Neural crest cell (in vitro differentiated cells): ENCODE measurements at places on chromosomes 7 and 10. TPM values are rescaled to one million over a fixed set of nuclear protein-coding genes. Genes with fewer than 3 reads are reported as not detected.

- H3K36me3 ChIP-seq = peaks cover 20% of the 10 kb centered on the region
- no peak overlapping the region for H3K4me3 ChIP-seq
- H3K27me3 ChIP-seq = no peaks in the 10 kb centered on the region
- no peak overlapping the region for H3K27ac ChIP-seq
- no peak for DNase-seq
- peaks cover 3% of the 10 kb centered on the region for H3K4me1 ChIP-seq
Measured at GRCh38 chr7:2433713-2434550, 30.5 kb downstream of the CHST12 start.

GRCh38 chr7:132249256-132249971, 326.9 kb downstream of the PLXNA4 start:
- no peak overlapping the region for H3K27ac ChIP-seq
- no peaks in the 10 kb centered on the region for H3K36me3 ChIP-seq
- H3K27me3 ChIP-seq = no peaks in the 10 kb centered on the region
- H3K4me3 ChIP-seq = no peak overlapping the region
- H3K4me1 ChIP-seq = peaks cover 24% of the 10 kb centered on the region

GRCh38 chr10:129184196-129184595, 282.8 kb upstream of the MGMT start:
- no peaks in the 10 kb centered on the region for H3K4me1 ChIP-seq
- DNase-seq = no peak
- no peak overlapping the region for H3K4me3 ChIP-seq
- H3K36me3 ChIP-seq = no peaks in the 10 kb centered on the region

DNA sequence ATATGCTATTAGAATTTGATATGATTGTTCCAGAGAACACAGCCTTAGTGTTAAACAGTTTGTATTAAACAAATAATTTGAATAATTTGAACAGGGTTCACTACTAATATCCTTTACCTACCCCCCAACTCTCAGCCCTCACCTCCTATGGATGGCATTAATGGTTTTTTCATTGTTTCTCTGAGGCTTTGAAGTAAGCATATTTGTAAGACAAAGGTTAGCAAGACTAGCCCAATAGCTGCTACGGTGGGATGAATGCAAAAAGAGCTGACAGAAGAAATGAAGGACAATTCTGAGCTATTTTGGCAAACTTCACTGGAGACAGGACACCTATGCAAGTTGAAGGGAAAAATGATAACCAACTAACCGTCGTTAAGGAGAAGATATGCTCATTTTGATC, 61.6 kb downstream of the ARL4A start:
- no peaks in the 10 kb centered on the region for H3K27me3 ChIP-seq
- no peak overlapping the region for H3K4me3 ChIP-seq
- DNase-seq = no peak

GRCh38 chr10:90788968-90789367, 68.9 kb downstream of the HTR7 start:
- H3K27ac ChIP-seq = no peak overlapping the region
- no peak for DNase-seq
- no peaks in the 10 kb centered on the region for H3K4me1 ChIP-seq
- H3K36me3 ChIP-seq = no peaks in the 10 kb centered on the region

DNA sequence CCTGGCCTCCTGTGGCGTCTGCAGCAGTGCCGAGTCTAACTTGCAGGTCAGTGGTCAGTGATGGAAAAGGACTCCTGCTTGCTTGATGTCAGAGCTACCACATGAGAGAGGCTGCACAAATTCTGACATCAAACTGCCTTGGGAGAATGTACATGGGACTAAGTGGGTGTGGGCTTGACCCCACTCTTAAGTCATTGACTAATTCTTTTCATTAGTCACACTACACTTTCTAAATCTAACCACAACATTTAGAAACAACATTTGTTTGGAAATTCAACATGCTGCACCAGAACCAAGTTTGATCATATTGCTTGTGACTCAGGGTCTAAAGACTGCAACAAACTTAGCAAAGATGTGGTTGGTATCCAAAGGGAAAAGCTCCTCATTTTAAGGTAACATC, 24.4 kb upstream of the CDC14C start:
- H3K4me1 ChIP-seq = no peaks in the 10 kb centered on the region
- no peaks in the 10 kb centered on the region for H3K27me3 ChIP-seq
- no peak overlapping the region for H3K4me3 ChIP-seq
- DNase-seq = no peak

GRCh38 chr10:127939786-127940330, 33.0 kb downstream of the PTPRE start:
- no peak overlapping the region for H3K27ac ChIP-seq
- no peak for DNase-seq
- no peaks in the 10 kb centered on the region for H3K27me3 ChIP-seq
- H3K4me3 ChIP-seq = no peak overlapping the region
- no peaks in the 10 kb centered on the region for H3K36me3 ChIP-seq
- H3K4me1 ChIP-seq = peaks cover 36% of the 10 kb centered on the region

GRCh38 chr10:69092959-69093850, 5.3 kb downstream of the SRGN start:
- no peak overlapping the region for H3K4me3 ChIP-seq
- H3K27ac ChIP-seq = no peak overlapping the region
- DNase-seq = peak; percentile 73
- H3K4me1 ChIP-seq = no peaks in the 10 kb centered on the region

GRCh38 chr7:128020159-128020558, 11.1 kb downstream of the LRRC4 start:
- H3K27ac ChIP-seq = no peak overlapping the region
- H3K27me3 ChIP-seq = no peaks in the 10 kb centered on the region
- peaks cover 12% of the 10 kb centered on the region for H3K36me3 ChIP-seq
- DNase-seq = no peak
- H3K4me3 ChIP-seq = no peak overlapping the region
- peaks cover 49% of the 10 kb centered on the region for H3K4me1 ChIP-seq

DNA sequence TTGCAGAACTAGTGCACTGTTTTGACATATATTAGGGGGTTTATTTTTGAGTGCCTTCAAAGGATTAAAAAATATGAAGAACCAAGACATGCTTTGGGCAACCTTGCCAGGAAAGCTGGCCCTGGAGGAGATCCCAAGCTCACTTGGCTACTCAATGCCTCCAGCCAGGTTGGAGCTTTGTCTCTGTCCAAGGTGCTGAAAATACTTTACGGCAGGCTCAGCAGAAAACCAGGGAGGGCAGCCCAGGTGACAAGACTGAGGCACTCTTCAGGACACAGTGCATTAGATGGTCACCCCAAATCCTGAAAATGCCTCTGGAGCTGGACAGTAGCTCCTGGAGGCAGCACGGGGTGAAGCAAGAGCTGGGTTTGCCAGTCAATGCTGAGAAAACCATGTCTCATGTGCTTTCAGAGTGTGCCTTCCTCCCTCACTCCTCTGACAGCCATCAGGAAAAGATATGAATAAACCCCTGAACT, 5.8 kb upstream of the KCNH2 start:
- H3K36me3 ChIP-seq = no peaks in the 10 kb centered on the region
- peaks cover 41% of the 10 kb centered on the region for H3K27me3 ChIP-seq
- H3K27ac ChIP-seq = no peak overlapping the region
- H3K4me3 ChIP-seq = no peak overlapping the region
- H3K4me1 ChIP-seq = peaks cover 25% of the 10 kb centered on the region

- no peak for DNase-seq
- no peak overlapping the region for H3K4me3 ChIP-seq
- H3K4me1 ChIP-seq = no peaks in the 10 kb centered on the region
Measured at GRCh38 chr7:24036033-24036412, 248.0 kb upstream of the NPY start.

GRCh38 chr7:66150471-66150870, 35.8 kb downstream of the CRCP start:
- H3K4me3 ChIP-seq = no peak overlapping the region
- DNase-seq = no peak
- peaks cover 10% of the 10 kb centered on the region for H3K4me1 ChIP-seq
- H3K27me3 ChIP-seq = no peaks in the 10 kb centered on the region

GRCh38 chr7:19899529-19899928, 126.1 kb upstream of the TMEM196 start:
- no peaks in the 10 kb centered on the region for H3K27me3 ChIP-seq
- H3K27ac ChIP-seq = no peak overlapping the region
- no peak overlapping the region for H3K4me3 ChIP-seq
- H3K36me3 ChIP-seq = peaks cover 3% of the 10 kb centered on the region
- no peak for DNase-seq
- H3K4me1 ChIP-seq = no peaks in the 10 kb centered on the region

- peaks cover 20% of the 10 kb centered on the region for H3K4me1 ChIP-seq
- no peak overlapping the region for H3K27ac ChIP-seq
- DNase-seq = no peak
Measured at GRCh38 chr7:55172881-55173609, 154.2 kb downstream of the EGFR start.

DNA sequence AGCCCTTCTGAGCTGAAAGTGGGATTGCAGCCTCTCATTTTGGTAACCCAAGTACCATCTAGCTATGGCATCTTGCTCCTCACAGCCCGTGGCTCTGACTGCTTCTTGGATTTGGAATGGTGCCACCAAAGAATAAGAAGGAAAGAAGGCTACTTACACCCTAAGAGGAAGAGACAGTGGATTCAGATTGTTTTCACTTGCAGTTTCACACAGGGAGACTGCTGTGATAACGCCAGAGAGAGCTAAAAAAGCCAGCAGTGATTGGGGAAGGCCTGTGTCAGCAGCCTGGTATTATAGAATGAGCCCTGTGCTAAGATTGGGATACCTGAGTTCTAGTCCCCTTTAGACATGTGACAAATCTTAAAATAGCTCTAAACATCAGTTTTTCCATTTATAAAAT, 3.6 kb upstream of the LRRC4 start:
- no peaks in the 10 kb centered on the region for H3K36me3 ChIP-seq
- H3K4me3 ChIP-seq = peak overlapping the region; percentile 91
- H3K27me3 ChIP-seq = no peaks in the 10 kb centered on the region

- H3K4me3 ChIP-seq = peak overlapping the region; percentile 91
- no peak for DNase-seq
- peaks cover 58% of the 10 kb centered on the region for H3K4me1 ChIP-seq
- H3K27me3 ChIP-seq = no peaks in the 10 kb centered on the region
- peak overlapping the region; percentile 98 for H3K27ac ChIP-seq
- no peaks in the 10 kb centered on the region for H3K36me3 ChIP-seq
Measured at GRCh38 chr10:24209432-24209771, 464 bp downstream of the KIAA1217 start.

DNA sequence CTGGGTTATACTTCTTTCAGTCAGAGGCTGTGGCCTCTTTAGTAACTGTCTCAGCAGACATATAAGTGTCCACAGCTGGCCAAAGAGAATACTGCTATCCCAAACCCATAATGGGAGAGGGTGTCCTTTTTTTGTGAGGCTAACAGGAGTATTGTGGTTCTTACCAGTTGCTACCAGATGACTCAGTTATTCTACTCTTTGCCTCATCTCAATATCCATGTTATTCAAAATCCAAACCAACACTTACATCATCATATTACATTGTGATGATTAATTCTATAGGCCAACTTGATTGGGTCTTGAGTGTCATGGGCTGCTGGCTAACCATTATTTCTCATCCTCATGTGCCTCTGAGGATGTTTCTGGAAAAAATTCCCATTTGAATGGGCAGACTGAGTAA, 120.9 kb downstream of the TMEM168 start:
- DNase-seq = no peak
- no peak overlapping the region for H3K4me3 ChIP-seq
- no peak overlapping the region for H3K27ac ChIP-seq

DNA sequence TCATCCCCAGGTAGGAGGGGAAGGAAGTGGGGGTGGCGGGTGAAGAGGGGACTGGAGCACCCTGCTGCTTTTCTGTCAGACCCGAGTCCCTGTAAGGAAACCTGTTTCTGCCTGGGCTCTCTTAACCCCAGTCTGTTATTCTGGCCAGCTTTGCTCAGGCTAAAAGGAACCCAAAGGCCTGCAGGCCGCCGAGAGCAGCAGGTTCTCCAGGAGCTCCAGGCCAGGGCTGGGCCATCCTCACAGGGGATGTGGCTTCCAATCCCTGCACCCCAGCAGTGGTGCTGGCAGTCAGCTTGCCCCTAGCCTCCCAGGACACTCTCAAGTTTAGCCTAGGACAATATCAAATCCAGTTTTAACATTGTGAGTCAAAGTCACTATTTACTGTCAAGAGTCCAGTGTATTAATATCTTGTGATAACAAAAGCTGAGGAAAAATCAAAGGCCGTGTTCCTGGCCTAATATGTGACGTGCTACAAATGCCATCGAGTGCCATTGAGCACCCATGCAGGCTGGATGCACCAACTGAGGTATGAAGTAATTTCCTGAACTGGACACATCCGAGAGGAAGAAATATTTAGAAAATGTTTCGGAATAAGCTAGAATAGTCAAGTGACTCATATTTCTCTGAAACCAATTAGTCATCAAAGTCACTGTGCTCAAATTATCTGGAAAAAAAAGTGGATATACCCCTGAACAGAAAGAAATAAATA, 7.0 kb downstream of the PKD1L1 start:
- no peak overlapping the region for H3K4me3 ChIP-seq
- no peaks in the 10 kb centered on the region for H3K27me3 ChIP-seq
- peaks cover 61% of the 10 kb centered on the region for H3K4me1 ChIP-seq
- H3K36me3 ChIP-seq = no peaks in the 10 kb centered on the region
- H3K27ac ChIP-seq = no peak overlapping the region
- DNase-seq = no peak

DNA sequence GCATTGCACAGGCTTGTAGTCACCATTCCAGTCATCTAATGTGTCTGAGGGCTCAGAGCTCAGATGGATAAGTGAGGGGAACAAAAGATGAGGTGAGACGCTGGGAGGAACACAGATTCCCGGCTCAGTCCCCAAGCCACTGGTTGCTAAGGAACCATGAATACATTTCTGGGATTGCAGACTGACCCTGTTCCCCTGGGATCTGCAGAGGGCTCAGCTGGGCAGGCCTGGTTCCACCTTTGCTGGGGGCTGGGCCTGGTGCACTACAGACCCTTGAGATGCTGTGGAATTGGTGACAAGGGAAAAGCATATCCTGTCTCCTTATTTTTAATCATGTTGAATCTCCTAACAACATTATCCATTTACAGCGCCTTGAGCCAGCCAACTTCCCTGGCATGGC, 19.2 kb downstream of the ELFN1 start:
- H3K27ac ChIP-seq = peak overlapping the region; percentile 83
- H3K4me1 ChIP-seq = peaks cover 10% of the 10 kb centered on the region
- H3K4me3 ChIP-seq = no peak overlapping the region
- H3K27me3 ChIP-seq = no peaks in the 10 kb centered on the region

DNAJC12 gene
- total RNA-seq = 3.8 and 4.1 TPM in 2 replicates

TLX1 gene
- total RNA-seq = 0.16 and 0.33 TPM in 2 replicates

ALOX5 gene
- total RNA-seq = not detected in 2 replicates

DLD gene
- total RNA-seq = 77.6 and 82.1 TPM in 2 replicates

PALD1 gene
- 14.1 and 14.3 TPM in 2 replicates for total RNA-seq

FGFBP3 gene
- 413 and 420 TPM in 2 replicates for total RNA-seq

CCDC172 gene
- not detected in 2 replicates for total RNA-seq
